ENCODE measurements at places on chromosomes 13 and 19.

DNA sequence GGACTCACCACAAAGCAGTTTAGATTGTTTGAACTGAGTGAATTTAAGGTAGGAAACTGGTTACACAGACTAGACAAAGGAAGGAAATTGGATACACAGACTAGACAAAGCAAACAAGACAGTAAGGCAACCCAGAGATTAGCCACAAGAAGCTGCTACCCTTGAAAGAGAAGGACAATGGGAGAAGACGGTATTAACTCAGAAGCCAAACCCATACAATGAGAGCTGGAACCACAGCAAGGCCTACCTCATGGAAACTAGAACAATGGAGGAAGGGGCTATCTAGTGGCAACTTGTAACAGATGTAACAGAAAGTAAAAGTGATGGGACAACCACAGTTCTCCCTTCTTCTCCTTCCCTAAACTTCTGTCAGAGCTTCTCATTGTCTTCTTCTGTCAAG, 410.9 kb upstream of the SPRY2 start:
- DNase-seq: no peak

GRCh38 chr13:66520511-66521355, 709.4 kb downstream of the PCDH9 start:
- DNase-seq: no peak

DNA sequence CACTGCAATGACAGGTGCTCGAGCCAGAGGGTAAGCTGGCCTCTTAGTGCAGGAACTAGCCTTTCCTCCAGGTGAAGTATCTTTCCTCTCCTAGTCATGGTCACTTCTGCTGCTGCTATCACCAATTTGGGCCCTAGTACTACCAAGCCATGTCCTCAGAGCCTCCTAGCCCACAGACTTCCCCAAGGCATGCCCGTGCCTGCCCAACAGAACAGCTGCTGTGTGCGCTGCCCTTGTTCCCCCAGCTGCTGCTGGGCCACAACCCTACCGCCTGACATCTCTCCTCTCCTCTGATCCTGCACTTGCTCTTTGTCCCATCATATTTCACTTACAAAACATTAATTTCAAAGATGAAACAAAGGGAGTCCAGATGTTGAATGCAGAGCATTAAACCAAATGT, 168.5 kb upstream of the FREM2 start:
- no peak for DNase-seq

GRCh38 chr13:33556828-33557227, 261.1 kb upstream of the RFC3 start:
- no peak for DNase-seq

DNA sequence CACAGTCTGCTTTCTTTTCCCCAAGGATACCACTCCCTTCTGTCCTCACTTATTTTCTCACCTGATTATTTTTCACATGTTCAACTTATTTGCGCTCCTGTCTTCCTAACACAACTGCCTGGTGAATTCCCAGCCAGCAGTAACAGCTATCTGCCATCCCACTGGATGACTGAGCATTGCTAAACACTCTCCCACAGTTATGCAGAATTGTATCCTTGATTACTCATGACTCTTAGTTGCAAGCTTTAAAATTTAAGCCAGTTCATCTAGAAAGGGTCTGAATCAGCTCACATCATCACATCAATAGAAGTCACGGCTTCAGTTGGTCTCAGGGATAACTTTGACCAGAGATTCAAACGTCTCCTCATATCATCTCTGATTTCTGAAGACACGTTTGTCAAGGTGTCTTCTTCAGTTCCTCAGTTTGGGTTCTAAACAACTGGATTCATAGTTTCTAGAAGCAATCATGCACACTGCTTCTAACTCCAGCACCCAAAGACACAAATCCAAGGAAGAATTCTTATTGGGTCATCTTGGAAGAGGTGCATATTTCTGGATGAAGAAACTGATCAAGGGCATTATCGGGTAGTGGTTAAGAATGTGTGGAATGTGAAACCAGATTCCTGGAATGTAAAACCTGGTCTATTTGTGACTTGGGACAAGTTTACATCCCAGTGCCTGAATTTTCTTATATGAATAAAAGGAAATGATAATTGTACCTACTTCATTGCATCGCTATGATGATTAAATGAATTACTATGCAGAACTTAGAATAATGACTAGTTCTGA, 13.9 kb upstream of the DACH1 start:
- no peak for DNase-seq

- no peak for DNase-seq
These were observed 3.7 kb downstream of the SNRPA start for GRCh38 chr19:40754611-40755247.

- no peak for DNase-seq
These were observed 56.7 kb upstream of the C1QTNF9B start for GRCh38 chr13:23953860-23954512.

GRCh38 chr19:51594774-51595109, 23.7 kb downstream of the ZNF175 start:
- DNase-seq: no peak

DNA sequence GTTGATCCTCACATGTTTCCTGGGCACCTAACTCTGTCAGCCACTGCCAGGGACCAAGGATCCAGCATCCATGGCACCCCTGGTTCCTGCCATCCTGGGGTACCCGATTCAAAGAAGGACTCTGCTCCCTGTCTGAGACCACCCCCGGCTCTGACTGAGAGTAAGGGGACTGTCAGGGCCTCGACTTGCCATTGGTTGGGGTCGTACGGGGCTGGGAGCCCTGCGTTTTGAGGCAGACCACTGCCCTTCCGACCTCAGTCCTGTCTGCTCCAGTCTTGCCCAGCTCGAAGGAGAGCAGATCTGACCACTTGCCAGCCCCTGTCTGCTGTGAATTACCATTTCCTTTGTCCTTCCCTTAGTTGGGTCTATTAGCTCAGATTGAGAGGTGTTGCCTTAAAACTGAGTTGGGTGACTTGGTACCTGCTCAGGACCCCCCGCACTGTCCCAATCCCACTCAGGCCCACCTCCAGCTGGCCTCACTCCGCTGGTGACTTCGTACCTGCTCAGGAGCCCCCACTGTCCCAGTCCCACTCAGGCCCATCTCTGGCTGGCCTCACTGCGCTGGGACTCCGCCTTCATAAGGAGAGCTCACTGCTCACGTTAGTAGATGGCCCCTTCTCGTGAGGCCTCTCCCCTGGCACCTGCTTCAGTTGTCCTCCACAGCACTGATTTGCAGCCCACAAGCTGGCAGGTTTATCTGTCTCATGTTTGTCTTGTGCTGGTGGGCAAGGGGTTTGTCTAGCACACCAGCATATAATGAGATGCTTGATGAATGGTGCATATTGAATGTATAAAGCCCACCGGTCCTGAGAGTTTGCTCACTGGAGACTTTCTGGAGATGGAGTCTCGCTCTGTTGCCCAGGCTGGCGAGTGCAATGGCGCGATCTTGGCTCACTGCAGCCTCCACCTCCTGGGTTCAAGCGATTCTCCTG, 3.9 kb downstream of the RPL28 start:
- no peak for DNase-seq

DNA sequence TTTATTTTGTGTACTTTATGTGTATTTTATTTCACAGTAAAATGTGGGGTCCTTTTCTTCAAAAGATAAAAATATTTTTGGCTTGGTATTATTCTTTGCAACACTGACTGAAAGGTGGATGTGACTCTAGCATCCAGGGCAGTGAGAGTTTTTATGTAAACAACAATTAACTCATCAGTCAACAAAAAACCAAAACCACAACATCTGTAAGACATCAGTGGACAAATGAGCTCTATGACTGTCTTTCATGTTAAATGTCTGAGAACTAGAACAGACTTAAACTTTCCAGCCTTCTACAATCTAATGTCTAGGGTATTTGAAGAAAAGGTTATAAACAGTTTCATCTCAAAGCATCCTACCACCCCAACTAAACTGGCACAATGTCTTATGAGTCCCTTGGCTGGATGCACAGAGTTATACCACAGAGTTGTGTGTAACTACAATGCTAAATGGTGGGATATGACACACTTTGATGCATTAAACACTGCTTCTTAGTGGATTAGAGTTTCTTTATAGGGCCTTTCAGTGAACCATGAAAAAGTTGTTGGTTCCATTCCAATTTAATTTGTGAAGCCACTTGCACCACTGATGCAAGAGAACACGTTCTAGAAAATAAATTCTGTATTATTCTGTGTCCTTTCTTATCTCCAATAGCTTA, 544.2 kb upstream of the KLF12 start:
- no peak for DNase-seq

DNA sequence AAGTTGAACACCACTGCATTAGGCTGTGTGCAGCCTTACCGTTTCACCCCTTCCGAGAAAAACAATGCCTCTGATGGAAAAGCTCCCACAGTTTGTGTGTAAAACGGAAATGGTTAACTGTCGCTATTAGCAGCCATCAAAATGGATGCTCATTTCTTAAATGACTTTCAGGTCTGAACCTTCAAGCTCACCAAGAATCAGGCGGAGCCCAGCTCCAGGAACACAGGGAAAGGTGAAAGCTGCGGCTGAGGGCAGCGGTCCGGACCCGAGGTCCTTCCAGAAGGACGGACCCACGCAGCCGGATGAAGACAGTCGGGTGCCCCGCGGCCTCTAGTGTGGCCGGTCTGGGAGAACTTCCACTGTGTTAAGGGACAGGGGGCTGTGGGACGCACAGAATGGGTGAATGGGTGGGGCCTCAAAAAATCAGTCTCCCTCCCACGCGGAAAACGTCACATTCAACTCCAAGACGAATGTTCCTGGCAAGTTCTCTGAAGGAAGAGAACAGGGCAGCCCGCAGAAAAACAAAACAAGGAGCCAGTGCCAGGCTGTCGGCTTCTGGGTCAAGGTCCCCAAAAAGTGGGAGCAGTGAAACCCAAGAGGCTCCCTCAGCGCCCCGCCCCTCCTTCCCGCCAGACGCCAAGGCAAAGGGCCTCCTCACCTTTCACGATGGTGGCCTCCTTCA, 4.9 kb downstream of the IRS2 start:
- no peak for DNase-seq

DNA sequence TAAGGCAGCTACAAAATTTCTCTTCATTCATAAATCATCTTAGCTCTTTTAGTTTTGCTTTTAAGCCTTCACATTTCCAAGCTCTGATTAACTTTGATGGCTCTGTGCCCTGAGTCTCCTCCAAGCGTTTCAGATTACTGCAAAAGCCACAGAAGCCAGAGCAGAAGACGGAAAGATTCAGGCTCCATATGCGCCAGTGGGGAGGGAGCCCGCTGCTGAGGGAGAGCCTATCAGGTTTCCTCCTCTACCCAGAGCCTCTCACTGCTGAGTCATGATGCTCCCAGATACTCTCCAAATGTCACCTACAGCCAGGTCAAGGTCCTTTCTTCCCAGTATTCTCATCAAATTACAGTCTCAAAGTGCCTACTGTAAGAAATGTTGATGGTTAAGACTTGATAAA, 193.6 kb downstream of the RAP2A start:
- no peak for DNase-seq

GRCh38 chr13:97448503-97449251, 14.7 kb downstream of the RAP2A start:
- DNase-seq: no peak

DNA sequence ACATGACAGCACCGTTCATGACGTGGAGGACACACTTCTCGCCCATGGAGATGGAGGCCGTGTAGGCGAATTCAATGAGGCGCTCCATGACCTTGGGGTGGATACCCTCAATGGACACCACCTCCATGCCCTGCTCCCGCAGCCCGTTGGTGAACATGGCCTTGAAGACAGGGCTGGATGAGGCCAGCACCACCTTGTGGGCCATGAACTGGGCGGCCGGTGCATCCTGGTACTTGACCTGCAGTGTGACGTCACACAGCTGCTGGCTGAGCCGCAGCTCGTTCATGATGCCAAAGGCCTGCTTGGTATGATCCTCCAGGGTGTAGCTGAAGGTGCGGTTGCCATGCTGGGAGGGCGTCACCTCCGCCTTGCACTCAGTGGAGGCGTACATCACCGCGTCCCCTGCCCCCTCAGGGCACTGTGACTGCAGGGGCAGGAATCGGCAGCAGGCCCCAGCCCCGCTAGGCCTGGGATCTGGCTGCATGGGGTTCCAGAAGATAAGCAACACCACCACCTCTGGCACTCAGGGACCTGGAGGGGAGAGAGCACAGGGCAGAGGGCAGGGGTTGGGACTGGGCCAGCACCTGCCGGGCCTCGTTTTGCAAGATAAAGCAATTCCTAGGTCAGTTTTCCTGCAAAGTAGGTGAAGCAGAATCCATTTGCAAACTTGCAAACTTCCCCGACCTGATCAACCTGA, 3.5 kb downstream of the KEAP1 start:
- DNase-seq: no peak

DNA sequence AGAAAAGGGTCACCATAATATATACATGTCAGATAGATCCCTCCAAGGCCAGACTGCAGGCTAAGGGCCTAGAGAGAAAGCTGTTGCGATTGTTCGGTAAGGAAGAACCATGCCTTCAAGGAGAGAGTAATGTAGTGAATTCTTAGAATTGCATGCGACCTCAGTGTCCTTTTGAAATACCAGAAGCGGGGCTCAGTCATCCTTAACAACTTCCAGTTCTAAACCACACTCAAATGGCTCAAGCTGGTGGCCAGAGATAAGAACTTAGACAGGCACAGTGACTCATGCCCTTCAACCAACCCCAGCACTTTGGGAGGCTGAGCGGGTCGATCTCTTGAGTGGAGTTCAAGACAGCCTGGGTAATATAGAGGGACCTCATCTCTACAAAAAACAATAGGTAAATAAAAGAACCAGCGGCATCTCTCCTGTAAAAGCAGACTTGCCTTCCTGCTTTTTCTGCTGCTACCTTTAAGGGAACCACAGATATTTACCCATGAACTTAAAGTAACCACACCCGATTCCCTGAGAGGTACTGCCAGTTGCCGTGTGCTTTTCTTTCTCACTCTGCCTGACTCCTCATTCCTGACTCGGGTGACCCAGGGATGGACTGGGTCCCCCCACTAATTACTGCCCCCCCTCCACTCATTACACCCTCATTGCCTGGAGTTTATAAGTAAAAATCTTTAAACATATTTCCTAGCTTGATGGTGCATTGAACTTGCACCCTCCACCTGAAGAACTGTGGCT, 15.4 kb upstream of the SIGLEC6 start:
- no peak for DNase-seq

DNA sequence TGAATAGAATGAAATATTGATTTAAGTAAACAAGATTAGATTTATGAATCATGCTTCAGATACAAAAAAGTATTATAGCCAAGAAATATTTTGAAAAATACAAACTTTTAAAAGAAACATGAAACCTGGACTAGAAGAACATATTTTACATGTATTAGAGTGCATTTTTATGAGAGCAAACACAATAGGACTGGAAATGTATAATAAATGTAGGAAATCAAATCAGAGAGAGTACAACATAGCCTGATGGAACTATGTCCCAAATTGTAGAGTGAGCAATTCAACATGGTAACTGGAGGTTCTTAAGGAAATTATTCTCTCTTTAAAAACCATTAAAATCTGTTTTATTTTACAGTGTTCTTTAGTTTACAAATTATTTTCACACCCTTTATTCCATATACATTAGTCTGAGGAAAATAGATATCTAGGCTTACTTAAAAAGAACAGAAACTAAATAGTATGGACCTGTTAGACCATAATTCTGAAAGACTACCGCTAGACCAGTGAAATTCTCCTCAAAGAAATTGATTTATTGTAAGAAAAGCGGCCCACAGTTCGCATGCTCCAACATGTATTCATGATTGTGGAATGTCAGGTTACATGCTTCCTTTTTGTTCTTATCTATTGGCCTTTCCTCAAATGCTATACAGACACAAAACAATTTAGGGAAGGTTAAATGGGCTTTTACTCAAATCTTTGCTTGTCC, 1526.5 kb upstream of the SLC10A2 start:
- no peak for DNase-seq
